ENCODE measurements at places on chromosomes 4 and X.

DNA sequence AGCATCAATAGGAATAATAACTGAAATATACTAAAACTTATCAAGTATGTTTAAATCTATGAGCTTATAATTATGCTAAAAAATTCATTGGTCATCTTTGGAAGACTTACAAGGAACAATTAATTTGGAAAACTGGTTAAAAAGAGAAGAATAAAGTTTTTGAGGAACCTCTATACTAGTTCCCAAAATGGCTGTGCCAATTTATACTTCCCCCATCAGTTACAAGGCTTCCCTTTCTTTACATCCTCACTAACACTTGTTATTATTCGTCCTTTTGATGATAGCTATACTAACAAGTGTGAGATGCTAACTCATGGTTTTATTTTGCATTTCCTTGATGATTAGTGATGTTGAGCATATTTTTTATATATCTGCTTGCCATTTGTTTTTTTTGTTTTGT is 17.1 kb downstream of the OGT start:
- DNase-seq: no peak

GRCh38 chr4:162341533-162341932 is 177.7 kb upstream of the FSTL5 start:
- DNase-seq: no peak

DNA sequence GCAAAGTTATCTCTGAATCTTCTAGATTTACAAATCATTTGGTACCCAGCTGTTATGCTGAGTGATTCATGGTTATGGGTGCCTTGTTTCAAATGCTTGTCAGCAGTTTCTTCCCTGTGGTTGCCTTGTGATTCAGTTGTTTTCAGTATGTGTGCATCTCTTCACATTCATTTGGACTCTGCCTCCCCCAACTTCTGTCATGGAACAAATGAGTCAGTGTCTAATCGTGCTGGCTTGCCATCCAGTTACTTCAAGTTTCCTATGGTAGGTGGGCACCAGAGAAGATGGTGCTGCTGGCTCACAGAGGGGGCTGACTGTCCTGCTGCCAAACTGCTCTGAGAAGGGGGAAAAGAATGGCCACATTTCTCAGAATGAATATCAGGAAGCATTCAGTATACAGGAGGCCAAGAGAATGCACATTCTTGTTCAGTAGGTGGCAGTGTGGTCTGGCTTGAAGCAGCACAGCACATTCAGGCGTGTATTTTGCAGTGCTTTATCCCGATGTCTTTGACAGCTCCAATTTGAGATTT is 260.9 kb downstream of the GLUD2 start:
- peak; percentile 23 for DNase-seq

DNA sequence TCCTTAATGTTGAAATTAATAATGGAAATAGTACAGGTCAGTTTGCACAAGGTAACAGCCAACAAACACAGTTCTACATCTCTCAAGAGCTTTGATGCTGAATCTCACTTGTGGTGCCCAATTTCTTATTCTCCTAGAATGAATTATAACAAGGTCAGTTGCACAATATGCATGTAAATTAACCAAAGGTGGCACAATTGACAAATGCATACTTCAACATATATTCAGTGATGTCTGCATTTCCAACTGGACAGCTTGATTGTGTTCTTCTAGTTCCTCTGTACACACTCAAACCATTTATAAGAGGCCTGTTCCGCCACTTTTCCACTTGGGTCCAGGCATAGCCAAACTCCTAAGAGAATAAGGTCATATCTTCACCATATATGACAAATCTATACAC is 210.3 kb upstream of the EPHA5 start:
- no peak for DNase-seq

GRCh38 chr4:119010909-119011606 is 122.4 kb downstream of the SYNPO2 start:
- DNase-seq: no peak

- DNase-seq: no peak
These were observed 48.0 kb upstream of the IGFBP7 start for GRCh38 chr4:57158221-57158620.

- peak; percentile 13 for DNase-seq
These were observed 67.0 kb downstream of the SLC7A11 start for GRCh38 chr4:138174981-138175794.

GRCh38 chr4:94251094-94251493 is 43.4 kb downstream of the SMARCAD1 start:
- DNase-seq: no peak

- DNase-seq: peak; percentile 2
These were observed 39.9 kb downstream of the RAB40AL start for GRCh38 chrX:102976793-102977495.

GRCh38 chr4:20890761-20891160 is 190.5 kb downstream of the PACRGL start:
- DNase-seq: no peak

GRCh38 chrX:107576841-107577240 is 51.5 kb upstream of the PRPS1 start:
- DNase-seq: no peak

DNA sequence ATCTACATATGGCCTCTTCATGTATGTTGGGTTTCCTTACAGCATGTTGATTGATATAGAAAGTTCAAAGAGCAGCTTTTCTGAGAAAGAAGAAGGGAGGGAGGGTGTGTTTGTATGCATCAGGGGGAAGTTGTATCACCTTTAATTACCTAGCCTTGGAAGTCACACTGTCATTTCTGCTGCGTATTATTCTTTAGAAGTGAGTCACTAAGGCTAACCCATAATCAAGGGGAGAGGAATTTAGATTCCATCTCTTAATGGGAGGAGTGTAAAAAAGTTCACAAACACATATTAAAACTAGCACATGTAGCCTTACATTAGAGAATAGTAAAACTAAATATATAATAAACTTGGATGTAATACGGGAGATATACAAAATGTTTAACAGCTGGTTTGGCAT is 86.5 kb upstream of the CBLL2 start:
- no peak for DNase-seq

DNA sequence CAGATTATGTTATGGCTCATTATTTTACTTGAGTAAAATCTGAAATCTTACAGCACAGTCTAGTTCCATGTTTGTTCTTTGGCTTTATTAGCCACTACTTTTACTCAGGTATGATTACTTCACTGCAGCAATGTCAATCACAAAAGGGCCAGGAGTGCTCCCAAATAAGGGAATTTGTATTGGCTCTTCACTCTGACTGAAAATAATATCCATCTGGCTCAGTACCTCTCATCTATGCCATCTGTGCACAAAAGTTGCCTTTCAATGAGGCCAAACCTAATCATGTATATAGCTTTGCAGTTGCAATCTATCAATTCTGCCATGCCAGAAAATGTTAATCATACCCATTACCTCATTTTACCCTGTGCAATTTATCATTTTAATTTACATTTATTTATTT is 161.1 kb downstream of the TECRL start:
- no peak for DNase-seq

DNA sequence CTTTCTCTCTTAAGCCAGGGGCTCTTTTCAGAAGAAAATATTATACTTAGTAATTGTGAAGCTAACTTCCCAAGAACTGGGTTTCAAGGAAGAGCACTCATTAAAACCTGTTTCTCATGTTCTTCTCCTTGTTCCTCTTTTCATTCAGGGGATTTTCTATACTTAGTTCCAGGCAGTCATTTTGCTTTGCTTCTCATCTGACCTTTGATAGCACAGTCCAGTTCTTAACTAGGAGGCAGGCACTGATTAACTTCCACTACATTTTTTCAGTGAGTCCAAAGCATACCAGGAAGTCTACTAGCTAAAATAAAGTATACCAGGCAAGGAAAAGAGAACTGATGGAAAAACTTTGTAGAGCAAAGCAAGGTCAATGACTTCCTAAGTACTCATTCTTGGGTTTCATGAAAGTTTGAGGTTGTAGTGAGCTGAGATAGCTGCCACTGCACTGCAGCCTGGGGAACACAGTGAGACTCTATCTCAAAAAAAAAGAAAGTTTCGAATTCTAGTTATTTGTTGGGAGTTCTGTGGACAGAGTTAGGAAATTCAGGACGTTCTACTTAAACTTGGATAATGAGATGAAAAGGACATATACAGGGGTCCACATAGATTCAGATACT is 190.1 kb upstream of the HS3ST1 start:
- peak; percentile 40 for DNase-seq

DNA sequence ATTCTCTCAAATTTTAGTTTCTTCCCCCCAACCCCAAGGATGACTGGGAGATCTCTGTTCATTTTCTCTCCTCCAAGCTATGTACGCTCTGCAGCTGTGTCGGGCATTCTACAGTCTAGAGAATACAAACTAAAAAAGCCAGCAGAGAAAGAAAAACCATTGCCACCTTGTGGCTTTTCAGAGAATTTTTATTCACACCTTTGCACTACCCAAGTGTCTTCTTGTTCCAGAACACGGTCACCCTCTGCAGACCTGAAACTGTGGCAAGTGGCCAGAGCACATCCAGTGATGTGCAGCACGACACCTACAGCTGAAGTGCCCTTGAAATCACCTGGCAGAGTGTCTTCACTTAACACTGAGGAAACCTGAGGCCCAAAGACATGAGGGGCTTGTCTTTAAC is 68.6 kb downstream of the CHST7 start:
- no peak for DNase-seq

DNA sequence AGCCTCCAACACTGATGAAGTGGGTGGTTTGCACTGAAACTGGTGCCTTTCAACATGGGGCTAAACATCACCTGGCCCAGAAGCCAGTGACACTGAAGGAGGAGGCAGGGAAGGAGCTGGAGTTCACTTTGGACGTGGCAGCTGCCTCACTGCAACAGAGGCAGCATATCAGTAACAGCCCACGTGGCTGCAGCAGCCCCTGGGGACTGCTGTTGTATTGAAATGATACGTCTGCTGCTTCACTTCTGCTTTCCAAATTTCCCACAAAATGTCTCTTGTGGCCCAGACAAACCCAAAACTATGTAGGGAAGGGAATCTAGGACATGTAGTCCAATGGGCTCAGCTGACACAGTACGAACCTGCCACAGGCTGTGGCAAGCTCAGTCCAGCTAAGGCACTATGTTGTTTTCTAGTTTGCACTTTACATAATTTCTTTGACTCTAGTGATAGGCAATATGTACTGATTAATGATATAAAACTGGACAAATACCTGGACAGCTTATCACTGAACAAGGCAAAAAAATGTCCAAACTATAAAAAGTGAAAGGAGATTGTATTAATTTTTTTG is 84.7 kb upstream of the RAPGEF2 start:
- DNase-seq: no peak

- peak; percentile 2 for DNase-seq
These were observed 101.0 kb upstream of the HS3ST1 start for GRCh38 chr4:11529625-11530201.

GRCh38 chr4:56743550-56743949 is 62.5 kb upstream of the HOPX start:
- no peak for DNase-seq

DNA sequence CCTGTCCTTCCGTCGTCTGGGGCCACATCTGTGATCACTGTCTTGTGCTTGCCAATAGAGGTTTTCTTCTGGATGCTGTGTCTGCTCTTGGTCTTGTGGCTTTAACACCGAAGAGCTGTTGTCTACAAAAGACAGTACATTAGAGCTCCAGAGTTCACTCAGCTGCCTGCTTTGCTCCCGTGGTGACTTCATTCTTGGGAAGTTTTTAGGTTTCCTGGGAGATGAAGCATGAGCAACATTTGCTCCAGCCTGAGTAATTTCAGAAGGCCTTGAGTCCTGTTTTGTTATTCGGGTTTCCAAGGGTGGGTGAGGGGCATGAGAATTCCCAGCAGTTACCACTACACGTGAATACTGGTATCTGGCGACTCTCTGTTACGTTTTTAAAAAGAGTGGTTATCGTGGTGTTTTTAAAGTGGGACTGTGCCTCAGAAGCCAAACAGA is 189.2 kb downstream of the SHROOM3 start:
- peak; percentile 91 for DNase-seq

GRCh38 chrX:57918750-57919436 is 8.6 kb upstream of the ZXDA start:
- no peak for DNase-seq

DNA sequence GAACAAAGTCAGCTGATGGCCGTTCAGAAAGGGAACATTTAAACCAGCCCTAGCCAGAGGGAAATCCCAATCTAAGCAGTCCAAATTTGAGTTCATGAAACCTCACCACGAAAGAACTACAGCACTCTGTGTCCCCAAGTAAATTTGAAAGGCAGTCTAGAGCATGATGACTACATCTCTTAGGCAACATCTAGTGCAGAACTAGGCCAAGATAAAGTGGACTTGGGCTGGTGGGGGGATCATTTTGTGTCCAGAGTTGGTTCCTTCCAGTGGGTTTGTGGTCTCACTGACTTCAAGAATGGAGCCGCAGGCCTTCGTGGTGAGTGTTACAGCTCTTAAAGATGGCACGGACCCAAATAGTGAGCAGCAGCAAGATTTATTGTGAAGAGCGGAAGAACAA is 64.9 kb downstream of the KLHL4 start:
- DNase-seq: no peak

GRCh38 chr4:119228406-119228805 is 15.9 kb downstream of the USP53 start:
- DNase-seq: no peak

DNA sequence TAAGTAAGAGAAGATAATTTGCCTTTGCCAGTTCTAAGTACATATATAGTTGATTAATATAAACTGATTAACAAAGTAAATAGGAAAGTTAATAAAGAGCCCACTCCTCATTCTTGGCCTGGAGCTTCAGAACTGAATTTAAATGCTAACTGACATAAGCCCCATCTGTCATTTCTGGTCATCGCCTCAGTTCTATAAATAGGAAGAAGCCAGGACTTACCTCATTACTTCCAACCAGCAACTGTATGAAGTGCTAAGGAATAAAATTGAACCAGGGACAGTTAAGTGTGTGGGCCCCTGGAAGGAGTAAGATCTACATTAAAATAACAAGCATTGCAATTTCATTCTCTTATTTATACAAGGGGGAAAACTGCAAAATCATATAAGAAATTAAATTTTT is 52.0 kb upstream of the PDLIM5 start:
- no peak for DNase-seq

GRCh38 chr4:118718511-118719170 is 33.4 kb downstream of the METTL14 start:
- DNase-seq: no peak

DNA sequence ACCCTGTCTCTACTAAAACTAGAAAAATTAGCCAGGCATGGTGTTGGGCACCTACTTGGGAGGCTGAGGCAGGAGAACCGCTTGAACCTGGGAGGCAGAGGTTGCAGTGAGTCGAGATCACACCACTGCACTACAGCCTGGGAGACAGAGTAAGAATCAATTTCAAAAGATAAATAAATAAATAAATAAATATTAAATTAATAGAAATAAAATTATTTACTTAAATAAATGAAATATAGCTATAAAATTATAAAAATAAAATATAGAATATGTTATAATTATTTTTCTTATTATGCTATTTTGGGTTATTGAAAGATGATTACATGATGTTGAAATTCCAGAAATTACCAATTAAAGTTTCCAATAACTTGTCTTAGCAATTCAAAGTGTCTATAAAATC is 1029.8 kb upstream of the AGA start:
- DNase-seq: no peak

All from kidney glomerular epithelial cell (primary cell).